ENCODE measurements at places on chromosomes 11 and 22. TPM values are rescaled to one million over a fixed set of nuclear protein-coding genes. Genes with fewer than 3 reads are reported as not detected.

DNA sequence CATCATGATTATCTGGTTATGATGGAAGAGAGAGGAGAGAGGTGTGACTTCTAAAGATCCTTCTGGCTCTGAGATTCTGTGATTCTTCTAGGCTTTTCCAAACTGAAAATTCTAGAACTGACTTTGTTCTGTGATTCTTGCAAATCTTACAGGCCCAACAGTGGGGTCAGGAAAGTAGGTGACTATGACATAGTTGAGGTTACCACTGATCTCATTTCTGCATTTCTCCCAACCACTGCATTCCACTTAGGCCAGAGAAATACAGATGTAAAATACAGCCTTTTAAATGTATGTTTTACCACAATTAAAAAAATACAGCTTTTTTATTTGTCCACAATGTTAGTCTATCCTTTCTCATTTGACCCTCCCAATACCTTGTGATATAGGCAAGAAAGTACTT, 83.7 kb downstream of the STIM1 start:
- no peak for DNase-seq

- DNase-seq: no peak
Observed at GRCh38 chr22:39428597-39429071, 28.2 kb upstream of the MGAT3 start.

ASPHD2 gene
- 3.4 TPM for total RNA-seq

- DNase-seq: no peak
Observed at GRCh38 chr11:13091804-13092203, 82.7 kb downstream of the RASSF10 start.

GRCh38 chr11:91585035-91585801, 639.4 kb upstream of the FAT3 start:
- no peak for DNase-seq

DNA sequence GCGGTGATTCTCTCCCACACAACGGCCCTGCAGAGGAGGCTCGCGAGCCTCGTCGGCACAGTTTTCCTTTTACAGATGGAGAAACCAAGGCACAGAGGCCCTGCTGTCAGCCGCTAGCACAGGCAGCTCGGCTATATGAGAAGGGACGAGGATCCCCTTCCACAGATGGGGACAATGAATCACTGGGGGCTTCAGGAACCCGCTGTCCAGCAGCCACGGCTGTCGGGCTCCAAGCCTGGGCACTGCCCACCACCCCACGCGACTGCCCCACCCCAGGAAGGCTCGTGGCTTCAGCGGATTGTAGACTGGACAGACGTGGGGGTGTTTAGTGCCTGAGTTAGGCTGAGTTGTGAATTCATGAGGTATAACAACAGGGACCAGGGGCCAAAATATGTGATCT, 17.2 kb upstream of the FGF3 start:
- no peak for DNase-seq

RIC3 gene
- total RNA-seq: not detected

DNA sequence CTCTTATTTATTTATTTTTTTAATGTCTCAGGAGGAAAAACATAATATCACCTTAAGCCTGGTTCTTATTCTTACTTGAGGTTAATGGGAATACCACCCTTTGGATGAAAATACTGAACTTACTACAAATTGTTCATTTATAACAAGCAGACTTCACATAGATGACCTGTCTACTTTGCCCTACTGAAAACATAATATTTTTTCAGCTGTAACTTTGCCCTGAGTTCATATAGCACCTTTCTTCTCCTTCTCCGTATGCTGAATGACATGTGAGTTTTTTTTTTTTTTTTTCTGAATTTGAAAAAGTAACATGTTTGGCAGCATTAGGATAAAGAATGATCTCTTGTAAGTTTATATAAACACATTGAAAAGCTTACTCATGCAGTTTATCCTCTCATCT, 186.8 kb downstream of the TMEM135 start:
- no peak for DNase-seq

- no peak for DNase-seq
Observed at GRCh38 chr11:64043545-64043944, 7.8 kb downstream of the FLRT1 start.

DNA sequence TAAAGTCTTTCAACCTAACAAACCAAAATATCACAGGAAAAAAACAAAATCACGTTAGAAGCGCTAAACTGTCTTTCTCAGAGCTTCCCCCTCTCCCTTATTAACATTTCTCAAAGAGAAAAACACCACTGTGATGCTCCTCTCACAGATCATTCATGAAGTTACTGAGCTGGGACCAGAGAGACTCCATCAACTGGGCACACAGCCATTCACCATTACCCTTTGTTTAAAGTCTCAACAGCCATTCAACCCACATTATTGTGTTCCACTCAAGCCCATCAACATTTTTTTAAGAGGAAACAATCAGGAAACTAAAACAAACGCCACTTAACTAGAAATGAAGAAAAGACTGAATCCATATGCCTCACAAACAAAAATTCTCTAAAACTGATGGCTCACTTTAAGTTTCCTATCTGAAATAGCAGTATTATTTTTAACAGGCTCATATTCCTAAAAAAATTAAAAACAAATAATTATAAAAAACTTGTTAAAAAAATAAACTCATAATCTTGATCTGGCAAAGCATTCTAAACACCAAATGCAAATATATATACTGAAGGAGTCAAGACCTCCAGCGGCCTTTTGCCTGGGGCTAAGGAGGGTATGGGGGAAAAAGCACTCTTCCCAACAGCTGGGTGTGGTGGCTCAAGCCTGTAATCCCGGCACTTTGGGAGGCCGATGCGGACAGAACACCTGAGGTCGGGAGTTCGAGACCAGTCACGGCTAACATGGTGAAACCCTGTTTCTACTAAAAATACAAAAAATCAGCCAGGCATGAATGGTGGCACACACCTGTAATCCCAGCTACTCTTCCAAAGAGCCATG, 14.0 kb downstream of the CELF1 start:
- no peak for DNase-seq

TSKU gene
- 8.2 TPM for total RNA-seq

ARL14EP gene
- 10.7 TPM for total RNA-seq

JHY gene
- total RNA-seq: 0.53 TPM

GRCh38 chr11:101552888-101553287, 30.9 kb downstream of the TRPC6 start:
- DNase-seq: no peak

RNF215 gene
- total RNA-seq: 26.9 TPM

- no peak for DNase-seq
Observed at GRCh38 chr22:47533961-47534803, 771.7 kb downstream of the TBC1D22A start.

DNA sequence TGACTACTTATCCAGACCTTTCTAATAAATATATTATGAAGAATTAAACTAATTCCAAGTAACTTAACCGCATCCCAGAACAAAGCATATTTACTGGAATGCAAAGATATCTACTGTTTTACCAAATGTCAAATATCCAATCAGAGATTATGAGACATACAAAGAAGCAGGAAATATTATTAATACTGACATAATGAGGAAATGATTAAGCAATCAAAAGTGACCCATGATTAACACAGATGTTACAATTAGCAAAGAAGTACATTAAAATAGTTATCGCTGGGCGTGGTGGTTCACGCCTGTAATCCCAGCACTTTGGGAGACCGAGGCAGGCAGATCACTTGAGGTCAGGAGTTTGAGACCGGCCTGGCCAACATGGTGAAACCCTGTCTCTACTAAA, 105.2 kb downstream of the WNT7B start:
- no peak for DNase-seq

RAD9A gene
- total RNA-seq: 1.7 TPM

- DNase-seq: no peak
Observed at GRCh38 chr11:117851852-117852251, 24.6 kb downstream of the FXYD6 start.

Data from MG63 (cell line).